SW480 (cell line): ENCODE measurements at places on chromosomes 16 and 17.
A peak's percentile ranks its signal among the peaks of the same experiment; 100 is the strongest.

- no peak for DNase-seq
Observed at GRCh38 chr16:2715064-2715463, 5.0 kb downstream of the PRSS27 start.

- DNase-seq: peak; percentile 57
Observed at GRCh38 chr17:17837380-17837821, 615 bp upstream of the SREBF1 start.

- no peak for DNase-seq
Observed at GRCh38 chr17:46895171-46895570, 27.8 kb upstream of the GOSR2 start.

GRCh38 chr17:68709461-68709860 is 108.3 kb upstream of the FAM20A start:
- DNase-seq: no peak

DNA sequence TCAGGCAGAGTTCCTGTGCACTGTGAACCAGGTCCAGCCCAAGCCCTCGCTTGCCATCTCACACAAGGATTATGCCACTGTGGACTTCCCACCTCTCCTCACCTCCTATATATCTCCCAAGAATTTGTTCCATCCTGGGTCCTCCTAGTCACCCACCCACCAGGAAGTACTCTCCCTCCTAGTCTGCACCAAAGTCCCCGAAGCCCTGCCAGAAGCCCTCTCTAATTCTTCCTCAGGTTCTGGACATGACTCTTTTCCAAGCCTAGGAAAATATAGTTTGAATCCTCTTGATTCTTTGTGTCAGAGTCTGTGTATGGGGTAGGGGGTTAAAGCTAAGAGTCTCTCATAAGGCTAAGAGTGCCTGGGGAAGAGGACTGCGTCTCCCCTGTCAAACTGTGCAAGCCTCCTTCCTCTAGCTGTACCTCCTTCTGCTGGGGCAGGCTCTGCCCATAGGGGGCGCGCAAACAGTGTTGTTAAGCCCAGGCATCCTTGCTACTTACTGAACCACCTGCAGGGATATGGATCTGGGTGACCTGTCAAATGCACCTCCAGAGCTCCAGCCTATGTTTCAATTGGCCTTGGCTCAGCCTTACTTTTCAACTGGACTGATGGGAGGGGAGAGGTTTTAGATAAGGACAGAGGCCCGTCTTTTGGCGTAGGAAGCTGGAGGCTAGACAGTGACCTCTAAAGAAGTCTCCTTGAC is 16.6 kb upstream of the DLX4 start:
- peak; percentile 97 for DNase-seq

DNA sequence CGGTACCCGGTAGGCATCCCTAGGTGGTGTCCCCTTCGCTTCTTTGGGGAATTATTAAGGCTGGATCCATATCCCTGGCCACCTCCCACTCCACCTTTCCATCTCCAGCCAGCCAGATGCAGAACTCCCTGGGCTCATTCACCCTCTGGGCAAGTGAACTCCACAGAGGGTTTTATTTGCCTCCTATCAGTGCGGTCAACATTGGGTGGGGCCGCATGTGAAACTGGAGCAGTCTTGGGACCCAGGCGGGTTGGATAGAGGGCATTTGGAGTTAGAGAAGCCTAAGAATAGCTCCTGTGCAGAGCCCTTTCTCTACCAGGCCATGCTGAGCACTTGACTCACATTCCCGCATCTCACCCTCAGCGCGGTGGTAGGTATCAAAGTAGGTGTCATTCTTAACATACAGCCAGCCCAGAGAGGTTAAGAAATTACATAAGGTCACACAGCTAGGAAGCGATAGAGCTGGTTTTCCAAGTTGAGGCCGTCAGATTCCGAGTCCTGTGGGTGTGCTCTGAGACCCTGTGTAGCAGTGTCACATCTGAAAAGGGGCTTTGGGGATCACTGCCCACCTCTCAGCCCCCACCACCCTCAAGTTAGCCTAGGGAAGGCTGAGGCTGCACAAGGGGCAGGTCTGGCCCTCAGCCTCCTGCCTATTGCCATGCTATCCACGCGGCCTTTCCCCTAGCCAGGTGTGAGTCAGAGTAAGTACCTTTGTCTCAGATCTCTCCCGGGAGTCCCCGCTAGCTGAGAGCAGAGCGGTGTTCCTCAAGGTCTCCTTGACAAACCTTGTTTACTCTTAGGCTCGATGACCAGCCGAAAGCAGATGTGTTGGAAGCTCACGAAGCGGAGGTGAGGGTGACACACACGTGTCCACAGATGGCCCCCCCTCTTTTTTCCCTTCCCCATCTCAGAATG is 26.9 kb upstream of the LGALS9 start:
- DNase-seq: no peak

- peak; percentile 78 for DNase-seq
Observed at GRCh38 chr17:42387661-42388380, 421 bp downstream of the STAT3 start.

GRCh38 chr17:15398736-15399331 is 57.4 kb upstream of the TEKT3 start:
- DNase-seq: peak; percentile 40
